ENCODE measurements at places on chromosomes 2 and 18.
A peak's percentile ranks its signal among the peaks of the same experiment; 100 is the strongest.

DNA sequence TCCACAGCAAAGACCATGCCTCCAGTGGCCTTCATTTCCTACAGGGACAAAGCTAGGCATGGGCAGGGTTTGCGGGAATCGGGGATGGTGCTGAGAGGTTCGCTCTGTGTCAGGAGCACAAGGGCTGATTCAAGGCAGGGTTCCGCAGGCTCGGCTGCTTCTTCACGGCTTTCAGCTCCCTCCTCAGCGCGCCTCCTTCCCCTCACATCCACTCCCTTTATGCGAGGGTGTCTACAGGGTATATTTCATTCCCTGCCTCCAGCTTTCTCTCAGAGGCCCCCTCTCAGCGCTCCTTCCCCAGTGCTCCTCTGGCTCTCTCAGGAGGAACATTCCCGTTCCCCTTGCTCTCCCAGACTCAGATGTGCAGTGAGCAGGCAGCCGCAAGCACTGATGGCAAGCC lies 78.7 kb upstream of the ASB18 start:
- no peak for DNase-seq

GRCh38 chr2:101387151-101387834 lies at the start of gene CREG2:
TSS of gene CREG2 (minus strand) at chr2:101387503. CDS start at chr2:101387457, 46 bp downstream.
- DNase-seq: no peak

DNA sequence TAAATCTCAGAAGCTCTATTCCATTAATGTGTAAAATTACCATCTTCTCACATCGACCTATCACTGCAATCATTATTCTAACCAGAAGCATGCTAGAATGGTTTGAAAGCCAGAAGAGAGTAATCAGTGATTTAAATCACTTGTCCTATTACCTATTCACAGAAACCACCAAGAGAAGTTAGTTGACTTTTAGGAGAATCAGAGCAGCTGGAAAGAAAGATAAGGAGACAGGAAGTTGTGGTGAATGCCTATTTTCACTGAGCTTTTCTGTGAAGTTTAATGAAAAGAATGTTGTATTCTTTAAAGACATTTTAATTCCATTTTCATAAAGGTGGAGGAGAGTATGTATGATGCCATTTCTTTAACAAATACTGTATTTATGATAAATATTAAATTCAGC lies 352.6 kb upstream of the CRIM1 start:
- no peak for DNase-seq

- DNase-seq: no peak
Observed at GRCh38 chr2:20288642-20289340, 61.9 kb downstream of the PUM2 start.

DNA sequence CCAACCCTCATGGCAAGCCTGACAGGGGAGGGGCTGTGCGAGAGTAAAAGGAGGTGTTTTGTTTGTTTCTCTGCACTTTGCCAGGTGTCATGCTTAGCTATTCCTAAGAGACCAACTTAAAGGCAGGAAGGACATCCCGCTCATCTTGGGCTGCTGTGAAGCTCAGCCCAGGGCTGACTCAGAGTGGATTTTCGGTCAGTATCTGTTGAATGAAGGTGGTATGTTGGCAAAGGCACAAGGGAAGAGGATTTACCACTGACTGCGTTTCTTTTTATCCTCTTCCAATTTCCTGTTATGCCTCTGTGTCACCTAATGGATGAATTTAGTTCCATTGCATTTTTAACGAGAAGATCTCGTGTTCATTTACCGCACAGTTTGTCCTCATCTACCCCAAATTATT lies 18.9 kb downstream of the TRPM8 start:
- DNase-seq: no peak

- DNase-seq: no peak
Observed at GRCh38 chr2:44275927-44276303, 635 bp downstream of the SLC3A1 start.

GRCh38 chr2:101442667-101443061 lies 32.2 kb downstream of the RFX8 start:
- DNase-seq: no peak

- DNase-seq: no peak
Observed at GRCh38 chr18:77071711-77072292, 60.8 kb downstream of the MBP start.

DNA sequence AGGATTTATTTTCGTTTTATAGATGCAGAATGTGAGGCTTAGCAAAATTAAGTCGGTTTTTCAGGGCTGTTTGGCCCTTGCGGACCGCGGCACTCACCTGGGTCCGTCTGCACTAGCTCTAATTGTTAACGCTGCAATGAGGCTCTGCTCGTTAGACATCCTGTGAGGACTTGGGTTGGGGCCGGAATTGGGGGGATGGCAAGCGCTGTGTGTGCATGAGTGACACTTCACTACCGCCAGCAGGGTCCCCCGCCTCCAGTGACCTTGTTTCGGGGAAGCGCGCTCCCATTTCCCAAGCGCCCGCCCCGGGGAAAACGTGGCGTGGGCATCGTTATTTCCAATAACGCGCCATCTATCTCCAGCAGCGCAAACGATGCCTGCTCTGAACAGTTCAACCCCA lies 54.2 kb downstream of the KCNG2 start:
- DNase-seq: peak; percentile 34

DNA sequence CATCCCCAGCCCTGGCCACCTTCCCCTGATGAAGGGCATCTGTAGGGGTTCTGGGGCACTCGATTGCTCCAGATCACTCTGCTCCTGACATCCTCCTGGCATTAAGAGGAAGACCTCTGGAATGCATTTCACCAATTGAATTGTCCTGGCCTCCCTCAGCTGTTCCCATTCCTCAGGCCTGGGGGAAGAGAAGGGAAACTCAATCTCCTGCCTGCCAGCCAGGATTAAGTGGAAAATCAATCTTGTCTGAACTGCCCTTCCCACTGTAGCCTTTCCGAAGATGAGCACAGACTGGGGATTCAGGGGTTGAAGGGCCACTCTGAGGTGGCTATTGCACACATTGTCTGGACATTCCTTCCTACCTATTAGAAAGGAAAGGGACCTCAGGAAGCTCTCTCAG lies 99.8 kb downstream of the ALK start:
- DNase-seq: no peak

GRCh38 chr2:19762142-19762541 lies 139.6 kb downstream of the TTC32 start:
- DNase-seq: no peak

DNA sequence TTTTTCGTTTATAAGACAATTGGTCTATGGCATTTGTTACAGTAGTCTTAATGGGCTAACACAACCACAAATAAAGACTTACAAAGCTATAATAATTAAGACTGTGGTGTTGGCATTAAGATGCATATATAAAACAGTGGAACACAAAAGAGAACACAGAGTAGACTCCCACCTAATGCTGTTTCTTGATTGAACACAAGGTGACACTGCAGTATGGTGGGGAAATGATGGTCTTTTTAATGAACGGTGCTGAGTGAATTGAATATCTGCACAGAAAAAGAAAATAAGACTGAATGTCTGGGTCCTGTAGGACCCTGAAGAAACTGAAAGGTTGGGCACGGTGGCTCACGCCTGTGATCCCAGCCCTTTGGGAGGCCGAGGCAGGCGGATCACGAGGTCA lies 1136.6 kb upstream of the NXPH2 start:
- DNase-seq: no peak

DNA sequence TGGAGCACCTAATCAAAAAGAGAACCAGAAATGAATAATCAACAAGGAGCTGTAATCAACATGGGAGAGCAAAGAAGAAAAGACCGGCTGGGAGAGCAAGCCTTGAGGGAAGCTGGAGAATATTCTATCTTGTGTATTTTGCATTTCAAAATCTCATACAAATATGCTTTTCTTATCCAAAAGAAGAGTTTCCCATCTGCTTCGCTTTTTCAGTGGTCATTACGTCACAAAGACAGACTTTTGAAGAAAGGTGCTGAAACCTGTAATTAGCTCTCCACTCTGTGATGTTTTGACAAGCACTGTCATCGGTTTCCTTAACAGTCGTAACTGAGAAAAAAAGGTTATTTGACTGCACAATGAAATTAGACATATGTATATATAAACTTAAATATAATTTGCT lies 139.1 kb upstream of the TACR1 start:
- no peak for DNase-seq

GRCh38 chr2:20737505-20737904 lies 70.6 kb downstream of the GDF7 start:
- no peak for DNase-seq

GRCh38 chr18:62499263-62499650 lies 23.6 kb upstream of the ZCCHC2 start:
- DNase-seq: no peak

DNA sequence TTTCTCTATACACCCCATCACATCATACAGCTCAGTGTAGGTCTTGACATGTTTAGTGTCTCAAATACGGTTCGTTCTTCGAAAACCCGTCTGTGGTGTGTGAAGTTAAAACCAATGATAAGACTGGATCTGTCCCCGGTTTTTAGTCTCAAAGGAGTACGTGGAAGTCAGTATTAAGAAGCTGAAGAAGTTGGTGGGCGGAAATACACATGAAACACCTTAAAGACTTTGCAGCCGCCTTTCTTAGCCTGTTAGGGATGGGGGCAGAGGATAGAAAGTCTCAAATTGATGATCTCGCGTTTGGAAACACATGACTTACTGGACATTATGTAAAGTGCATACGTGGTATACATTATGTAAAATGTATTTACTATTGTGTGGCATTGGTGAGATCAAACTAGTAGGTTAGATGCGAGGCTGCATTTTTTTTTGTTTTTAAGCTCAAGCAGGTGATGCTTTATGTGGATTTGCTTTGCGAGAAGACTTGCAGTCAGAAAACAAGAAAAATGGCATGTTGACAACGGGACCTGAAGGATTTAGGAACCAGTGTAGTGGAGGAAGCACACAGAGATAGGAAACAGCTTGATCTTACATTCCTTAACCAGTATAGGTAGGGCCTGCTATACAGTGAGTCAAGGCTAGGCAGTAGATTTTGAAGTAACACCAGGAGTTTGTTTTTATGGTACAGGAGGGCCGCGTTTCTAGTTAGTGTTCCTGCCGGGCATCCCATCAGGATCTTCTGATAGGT lies 1.2 kb downstream of the CNOT11 start:
- no peak for DNase-seq

GRCh38 chr18:38644875-38645641 lies 1079.5 kb upstream of the CELF4 start:
- no peak for DNase-seq

DNA sequence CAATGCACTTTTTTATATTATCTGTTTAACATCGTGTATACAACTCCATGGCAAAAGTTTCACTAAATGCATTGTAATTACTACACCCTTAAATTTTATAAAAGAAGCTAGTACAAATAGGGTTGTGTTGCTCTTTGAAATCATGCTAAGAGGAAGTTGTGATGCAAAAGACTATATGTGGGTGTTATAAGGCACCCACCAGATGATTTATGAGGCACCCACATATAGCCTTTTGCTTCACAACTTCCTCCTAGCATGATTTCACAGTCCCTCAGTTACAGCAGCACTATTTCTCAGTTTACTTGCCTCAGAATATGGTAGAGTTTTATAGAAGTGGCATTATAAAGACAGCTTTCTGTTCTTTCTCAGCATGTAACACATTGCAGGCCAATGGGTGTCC lies 277.3 kb upstream of the DOK6 start:
- DNase-seq: no peak

- DNase-seq: no peak
Observed at GRCh38 chr18:50195689-50196088, 742 bp upstream of the MYO5B start.

- DNase-seq: no peak
Observed at GRCh38 chr2:180614776-180615175, 365.6 kb upstream of the UBE2E3 start.

DNA sequence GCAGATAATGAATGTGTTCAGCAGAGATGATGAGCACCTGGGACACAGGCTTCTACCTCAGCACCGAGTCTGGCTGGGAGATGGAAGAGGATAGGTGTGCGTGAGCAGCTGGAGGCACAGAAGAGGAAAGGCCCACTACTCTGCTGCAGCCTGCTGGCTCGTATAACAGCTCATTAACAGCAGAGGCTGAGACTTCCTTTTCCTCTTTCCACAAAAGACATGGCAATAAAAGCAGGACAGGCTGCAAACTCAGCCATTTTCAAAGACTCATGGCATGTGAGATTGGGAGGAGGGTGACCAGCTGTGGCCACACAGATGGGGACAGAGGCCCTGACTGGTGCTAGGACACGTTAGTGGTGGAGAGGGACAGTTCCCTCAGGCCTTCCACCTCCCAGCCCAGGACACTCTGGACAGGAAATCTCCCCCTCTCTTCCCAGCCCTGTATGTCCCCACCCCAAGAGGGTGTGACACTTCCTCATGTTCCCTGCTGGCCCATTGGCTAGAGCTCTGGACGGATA lies 60.3 kb downstream of the CACNB4 start:
- DNase-seq: peak; percentile 54

Measured in ureter (tissue), 1 donor.